Activated naive CD4-positive, alpha-beta T cell treated with anti-CD3 and anti-CD28 coated beads, Interleukin-2, amount 50 U/mL, for 72 hours (primary cell): ENCODE measurements at places on chromosomes 13 and 19.

DNA sequence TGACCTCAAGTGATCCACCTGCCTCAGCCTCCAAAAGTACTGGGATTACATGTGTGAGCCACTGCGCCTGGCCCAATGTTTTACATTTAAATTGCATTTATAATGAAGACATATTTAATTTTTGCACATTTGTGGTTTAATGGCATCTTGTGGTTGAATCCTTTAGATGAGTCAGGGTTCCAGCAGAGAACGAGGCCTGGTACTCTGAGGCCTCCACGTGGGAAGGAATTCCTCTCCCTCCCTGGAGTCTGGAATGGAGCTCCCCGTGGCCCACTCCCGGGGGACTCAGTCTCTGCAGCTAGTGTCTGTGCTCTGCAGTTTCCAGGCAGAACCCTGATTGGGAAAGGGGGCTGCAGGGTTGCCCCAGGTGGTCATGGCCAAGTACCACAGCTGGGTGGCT is 24.2 kb downstream of the ZFR2 start:
- DNase-seq = no peak

GRCh38 chr19:48817585-48818124 is 6.8 kb upstream of the BCAT2 start:
- no peak for DNase-seq

GRCh38 chr19:10872546-10873107 is 1.3 kb downstream of the CARM1 start:
- DNase-seq = no peak

DNA sequence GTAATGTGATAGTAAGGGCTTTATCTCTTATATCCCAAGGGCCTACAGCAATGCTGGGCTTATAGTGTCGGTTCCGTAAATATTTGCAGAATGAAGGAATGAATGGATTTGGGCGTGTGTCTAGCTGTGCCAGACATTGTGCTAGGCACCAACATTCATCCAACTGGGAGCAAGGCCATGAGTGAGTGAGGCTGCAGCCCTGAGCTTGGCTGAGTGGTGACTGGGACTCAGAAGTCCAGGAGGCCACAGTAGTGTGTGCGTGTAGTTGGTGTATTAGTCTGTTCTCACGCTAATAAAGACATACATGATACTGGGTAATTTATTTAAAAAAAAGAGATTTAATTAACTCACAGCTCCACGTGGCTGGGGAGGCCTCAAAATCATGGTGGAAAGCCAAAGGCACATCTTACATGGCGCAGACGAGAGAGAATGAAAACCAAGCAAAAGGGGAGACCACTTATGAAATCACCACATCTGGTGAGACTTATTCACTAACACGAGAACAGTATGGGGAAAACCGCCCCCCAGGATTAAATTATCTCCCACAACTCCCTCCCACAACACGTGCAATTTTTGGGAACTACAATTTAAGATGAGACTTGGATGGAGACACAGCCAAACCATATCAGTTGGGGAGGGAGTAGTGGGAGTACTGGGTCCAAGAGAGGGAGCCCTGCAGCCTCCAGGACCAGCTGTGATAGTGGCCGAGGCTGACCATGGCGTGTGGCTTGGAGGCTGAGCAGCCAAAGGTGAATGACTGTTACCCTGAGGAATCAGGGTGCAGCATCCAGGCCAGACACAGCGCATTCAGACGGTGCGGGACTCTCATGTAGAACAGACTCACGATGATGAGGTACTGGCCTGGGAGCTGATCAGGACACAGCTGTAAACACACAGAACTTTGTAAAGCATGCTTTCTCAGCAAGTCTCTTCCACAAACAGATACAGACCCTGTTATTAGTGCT is 104.6 kb downstream of the TEX26 start:
- no peak for DNase-seq

GRCh38 chr13:27954406-27954851 is 14.7 kb downstream of the CDX2 start:
- DNase-seq = no peak

DNA sequence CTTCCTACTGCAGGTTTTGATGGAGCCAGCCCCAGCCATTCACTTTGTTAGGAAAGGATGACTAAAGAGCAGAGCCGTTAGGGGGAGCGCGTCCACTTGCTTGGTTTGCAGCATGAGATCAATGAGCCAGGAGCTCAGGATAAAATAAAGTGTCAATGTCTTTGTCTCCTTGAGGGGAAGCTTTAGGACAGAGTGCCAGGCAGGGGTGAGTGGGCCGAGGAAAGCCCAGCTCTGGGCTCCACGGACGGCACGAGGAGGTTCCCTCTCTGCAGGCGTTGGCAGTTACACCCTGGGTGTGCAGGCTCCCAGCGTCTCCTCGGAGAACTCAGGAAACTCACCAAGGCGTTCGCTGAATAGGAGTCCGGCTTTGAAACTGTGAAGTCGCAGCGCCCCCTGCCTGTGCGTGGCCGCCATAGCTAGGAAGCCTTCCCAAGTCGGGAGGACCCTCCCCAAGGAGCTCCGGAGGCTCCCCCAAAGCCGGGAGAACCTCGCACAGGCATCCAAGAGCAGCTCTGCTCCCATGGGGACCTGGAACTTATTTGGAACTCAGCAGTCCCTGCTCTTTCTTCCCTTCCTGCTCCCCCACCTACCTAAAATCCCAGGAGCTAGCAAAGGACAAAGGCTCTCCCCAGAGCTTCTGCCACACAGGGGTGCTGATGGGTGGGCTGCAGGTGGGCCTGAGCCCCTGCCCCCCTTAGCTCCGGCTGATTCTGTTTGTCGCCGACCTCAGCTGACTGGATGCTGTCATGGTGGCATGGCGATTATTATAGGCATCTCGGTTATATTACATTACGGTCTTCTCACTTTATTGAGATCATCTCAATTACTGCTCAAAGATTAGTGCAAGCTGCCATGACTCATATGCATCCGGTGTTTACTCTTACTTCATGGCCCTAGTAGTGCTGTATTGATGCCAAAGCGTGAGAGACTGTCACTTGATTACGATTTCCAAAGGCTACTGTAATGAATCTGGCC is 34.4 kb downstream of the GSX1 start:
- no peak for DNase-seq

DNA sequence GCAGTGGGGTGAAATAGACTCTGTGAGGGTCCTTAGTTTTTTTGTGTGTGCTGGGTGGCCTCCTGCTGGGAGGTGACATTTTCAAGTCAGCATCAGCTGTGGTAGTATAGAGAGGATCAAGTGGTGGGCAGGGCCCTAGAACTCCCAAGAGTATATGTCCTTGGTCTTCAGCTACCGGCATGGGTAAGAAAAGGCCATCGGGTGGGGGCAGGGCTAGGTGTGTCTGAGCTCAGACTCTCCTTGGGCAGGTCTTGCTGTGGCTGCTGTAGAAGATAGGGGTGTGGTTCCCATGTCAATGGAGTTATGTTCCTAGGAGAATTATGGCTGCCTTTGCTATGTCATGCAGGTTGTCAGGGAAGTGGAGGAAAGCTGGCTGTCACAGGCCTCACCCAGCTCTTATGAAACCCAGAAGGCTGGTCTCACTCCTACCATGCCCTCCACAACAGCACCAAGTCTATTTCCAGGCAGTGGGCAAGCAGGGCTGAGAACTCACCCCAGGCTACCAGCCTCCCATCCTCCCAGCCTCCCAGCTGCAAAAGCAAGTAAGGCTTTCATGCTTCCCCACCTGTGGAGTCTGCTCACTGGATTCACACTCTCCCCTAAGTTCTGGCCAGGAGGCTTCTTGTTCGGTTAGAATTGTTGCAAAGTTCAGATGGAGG is 130.6 kb upstream of the SOX1 start:
- DNase-seq = no peak

- DNase-seq = no peak
Observed at GRCh38 chr19:1472231-1473084, 6.6 kb downstream of the C19orf25 start.

GRCh38 chr13:39415008-39415802 is 187.8 kb downstream of the LHFPL6 start:
- DNase-seq = no peak

DNA sequence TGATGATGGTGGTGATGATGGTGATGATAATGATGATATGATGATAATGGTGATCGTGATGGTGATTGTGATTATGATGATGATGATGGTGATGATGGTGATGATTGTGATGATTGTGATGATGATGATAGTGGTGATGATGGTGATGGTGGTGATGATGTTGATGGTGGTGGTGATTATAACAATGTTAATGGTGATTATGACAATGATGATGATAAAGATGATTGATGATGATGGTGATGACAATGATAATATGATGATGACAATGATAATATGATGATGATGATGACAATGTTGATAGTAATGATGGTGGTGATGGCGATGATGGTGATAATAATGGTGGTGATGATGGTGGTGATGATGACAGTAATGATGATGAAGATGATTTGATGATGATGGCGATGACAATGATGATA is 34.1 kb upstream of the ZNF536 start:
- no peak for DNase-seq

DNA sequence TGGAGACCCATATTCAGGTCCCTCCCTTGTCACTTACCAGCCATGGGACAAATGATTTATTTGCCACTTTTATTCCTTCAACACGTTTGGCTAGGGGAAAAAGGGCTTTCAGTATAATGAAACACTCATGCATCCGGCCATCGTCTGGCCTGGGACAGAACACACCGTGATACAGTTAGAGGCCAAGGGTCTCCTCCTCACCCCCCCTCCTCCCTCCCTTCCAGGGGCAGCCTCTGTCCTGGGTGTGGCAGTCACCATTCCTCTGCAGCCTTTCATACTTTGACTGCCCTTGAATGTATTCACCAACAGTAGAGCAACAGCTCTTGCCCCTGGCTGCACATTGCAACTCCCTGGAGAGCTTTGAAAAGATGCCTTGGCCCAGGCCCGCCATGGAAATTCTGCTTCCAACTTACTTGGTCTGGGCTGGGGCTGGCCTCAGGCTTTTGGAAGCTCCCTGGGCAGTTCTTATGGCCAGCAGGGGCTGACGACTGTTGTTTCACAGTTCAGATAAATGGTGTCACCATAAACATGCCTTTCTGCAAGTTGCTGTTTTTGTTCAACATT is 3.0 kb downstream of the PAK4 start:
- no peak for DNase-seq

GRCh38 chr13:101576455-101576854 is 124.0 kb downstream of the ITGBL1 start:
- no peak for DNase-seq

GRCh38 chr13:88085036-88085435 is 413.9 kb downstream of the SLITRK5 start:
- no peak for DNase-seq

- DNase-seq = no peak
Observed at GRCh38 chr13:49532593-49532992, 36.8 kb downstream of the PHF11 start.

DNA sequence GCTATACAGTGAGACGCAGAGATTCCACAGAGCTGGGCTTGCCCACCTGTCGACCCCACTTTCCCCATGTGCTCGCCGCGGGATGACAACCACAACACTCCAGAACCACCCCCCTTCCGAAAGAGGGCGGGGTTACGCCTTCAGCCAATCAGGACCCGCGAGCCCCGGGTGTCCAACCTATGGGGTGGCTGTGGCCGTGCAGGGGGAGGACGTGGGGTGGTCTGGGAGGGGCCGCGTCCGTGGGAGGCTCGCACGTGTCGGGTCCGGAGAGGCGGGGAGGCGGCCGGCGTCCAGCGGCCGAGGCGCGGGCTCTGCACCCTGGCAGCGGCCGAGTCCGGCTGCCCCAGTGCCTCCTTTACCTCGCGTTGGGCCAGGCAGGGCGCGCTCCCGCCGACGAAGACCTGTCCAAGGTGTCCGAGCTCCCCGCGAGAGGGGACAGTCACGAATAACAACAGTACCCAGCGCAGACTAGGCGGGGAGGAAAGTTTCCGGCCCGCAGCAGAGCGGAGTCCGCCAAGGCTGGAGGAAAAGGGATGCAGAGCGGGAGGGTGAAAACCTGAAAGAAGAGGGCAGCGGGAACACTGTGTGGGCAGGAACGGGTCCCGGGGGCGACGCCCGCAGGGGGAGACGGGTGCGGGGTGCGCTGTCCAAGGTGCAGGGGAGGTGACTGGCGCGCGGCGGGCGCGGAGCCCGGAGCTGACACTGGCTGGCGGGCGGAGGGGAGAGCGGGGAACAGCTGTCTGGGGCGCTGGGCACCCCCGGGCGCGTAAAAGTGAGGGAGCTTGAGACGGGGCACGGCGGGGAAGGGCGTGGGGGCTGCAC is 911 bp downstream of the ENOX1 start:
- peak; percentile 48 for DNase-seq

DNA sequence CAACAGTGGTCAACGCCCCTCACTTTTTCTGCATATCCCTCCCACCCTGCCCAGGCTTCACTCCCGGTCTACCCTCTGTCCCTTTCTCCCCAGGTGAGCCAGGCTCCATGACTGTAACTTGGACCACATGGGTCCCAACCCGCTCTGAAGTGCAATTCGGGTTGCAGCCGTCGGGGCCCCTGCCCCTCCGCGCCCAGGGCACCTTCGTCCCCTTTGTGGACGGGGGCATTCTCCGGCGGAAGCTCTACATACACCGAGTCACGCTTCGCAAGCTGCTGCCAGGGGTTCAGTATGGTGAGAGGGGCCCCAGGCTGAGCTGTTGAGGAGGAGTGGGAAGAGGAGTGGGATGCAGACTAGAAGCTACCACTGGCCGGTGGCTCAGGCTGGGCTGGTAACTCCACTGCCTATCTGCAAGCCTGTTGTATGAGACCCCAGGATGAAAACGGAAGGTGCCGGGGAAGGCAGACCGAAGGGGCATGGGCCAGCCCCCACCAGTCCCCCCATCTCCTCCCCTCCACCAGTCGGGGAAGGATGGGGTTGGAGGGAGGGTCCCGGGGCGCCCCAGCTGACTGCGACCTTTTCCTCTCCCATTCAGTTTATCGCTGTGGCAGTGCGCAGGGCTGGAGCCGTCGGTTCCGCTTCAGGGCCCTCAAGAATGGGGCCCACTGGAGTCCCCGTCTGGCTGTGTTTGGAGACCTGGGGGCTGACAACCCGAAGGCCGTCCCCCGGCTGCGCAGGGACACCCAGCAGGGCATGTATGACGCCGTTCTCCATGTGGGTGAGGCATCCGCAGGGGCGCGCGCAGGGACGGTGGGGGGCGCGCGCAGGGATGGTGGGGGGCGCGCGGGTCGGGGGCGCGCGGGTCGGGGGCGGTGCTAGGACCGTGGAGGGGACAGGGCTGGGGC is 14.4 kb downstream of the ACP7 start:
- no peak for DNase-seq

- no peak for DNase-seq
Observed at GRCh38 chr13:43397111-43397510, 373.7 kb downstream of the DNAJC15 start.

- DNase-seq = no peak
Observed at GRCh38 chr19:756236-756635, 5.3 kb downstream of the MISP start.
